ENCODE measurements at places on chromosomes 4 and X.

DNA sequence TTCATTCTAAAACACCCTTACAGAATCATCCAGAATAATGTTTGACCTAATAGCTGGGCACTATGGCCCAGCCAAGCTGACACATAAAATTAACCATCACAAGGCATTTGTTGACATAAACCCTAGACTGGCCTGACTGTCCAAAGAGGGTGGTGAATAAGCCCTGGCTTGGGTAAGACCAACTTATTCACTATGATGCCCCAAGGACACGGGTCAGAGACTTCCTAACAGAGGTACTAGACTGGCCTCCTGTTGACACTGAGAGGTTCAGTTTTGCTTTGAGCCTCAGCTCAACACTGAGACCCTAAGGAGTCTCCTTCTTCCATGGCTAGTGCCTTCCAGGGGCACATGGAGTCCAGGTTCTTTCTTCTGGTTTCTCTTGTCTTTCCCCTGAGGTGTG is 21.3 kb downstream of the FGF2 start:
- DNase-seq: no peak

DNA sequence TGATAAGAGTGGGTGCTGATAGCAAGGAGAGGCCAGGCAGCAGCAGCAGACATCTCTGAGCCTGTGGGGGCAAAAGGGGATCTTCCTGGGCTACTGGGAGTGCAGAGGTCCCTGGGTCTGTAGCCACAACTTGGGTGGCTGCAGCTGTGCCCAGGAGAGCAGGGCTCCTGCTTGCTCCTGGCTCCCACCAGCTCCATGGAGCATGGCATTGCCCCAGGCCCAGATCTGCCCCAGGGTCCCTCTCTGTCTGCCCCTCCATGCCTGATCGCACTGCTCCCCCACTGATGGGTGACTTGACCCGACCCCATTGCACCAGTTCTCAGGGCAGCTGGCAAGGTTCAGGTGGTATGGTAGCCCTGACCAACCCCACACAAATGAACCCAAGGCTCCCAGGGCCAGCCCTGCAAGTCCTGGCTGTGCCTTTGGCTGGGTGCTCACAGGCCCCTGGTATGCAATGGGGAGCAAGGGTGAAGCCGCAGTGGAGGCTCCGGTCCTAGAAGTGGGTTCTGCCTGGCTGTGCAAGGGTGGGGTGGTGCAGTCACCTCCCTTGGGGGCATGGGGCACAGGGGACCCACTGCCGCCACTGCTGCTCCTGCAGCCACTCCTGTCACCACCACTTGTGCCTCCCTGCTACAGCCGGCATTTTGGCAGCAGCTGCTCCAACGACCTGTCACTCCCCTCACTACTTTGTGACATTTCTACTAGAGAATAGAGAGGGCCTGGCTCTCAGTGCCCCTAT is 184.9 kb downstream of the NPFFR2 start:
- no peak for DNase-seq

GRCh38 chr4:146108756-146109155 is 66.8 kb upstream of the LSM6 start:
- DNase-seq: no peak

- no peak for DNase-seq
These were observed 16.3 kb downstream of the NAT8L start for GRCh38 chr4:2075171-2075986.

DNA sequence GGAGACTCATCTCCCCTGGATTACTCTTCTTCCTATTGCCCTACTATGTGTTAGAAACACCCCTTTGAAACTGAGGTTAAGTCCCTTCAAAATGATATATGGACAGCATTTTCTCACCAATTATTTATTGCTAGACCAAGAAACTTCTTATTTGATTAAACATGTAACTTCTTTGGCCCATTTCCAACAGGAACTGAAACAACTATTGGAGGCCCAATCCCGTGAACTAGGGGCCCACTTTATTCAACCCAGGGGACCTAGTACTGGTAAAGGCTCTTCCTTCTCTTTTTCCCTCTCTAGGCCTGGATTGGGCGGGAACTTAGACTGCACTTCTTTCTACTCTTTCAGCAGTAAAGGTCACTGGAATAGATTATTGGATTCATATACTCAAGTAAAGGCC is 16.7 kb upstream of the COL25A1 start:
- no peak for DNase-seq

GRCh38 chr4:152304220-152304619 is 231.7 kb downstream of the FBXW7 start:
- DNase-seq: no peak

- no peak for DNase-seq
These were observed 735.8 kb downstream of the RPA4 start for GRCh38 chrX:97619499-97619898.

GRCh38 chrX:153370293-153371055 is 30.7 kb downstream of the PNMA6E start:
- DNase-seq: no peak
